ENCODE measurements at places on chromosomes 1 and 21.

- DNase-seq = no peak
These were observed 259.2 kb downstream of the ADGRL2 start for GRCh38 chr1:82059959-82060358.

- DNase-seq = no peak
These were observed 30.6 kb upstream of the JUN start for GRCh38 chr1:58814251-58815068.

DNA sequence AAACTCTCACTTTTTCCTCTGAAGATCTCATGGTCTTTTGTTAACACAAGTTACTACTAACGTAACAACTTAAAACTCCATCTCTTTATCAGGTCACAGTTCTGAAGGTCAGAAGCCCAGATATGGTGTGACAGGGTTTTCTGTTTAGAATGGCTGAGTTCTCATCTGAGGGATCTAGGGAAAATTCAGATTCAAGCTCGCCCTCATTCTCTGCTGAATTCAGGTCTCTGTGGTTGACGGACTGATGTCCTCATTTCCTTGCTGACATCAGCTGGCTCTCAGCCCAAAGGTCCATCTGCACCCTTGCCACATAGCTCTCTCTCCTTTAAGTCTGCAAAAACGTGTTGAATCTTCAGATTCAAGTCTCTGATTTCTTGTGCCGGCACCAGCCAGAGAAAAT lies 6.1 kb upstream of the NTPCR start:
- DNase-seq = no peak

DNA sequence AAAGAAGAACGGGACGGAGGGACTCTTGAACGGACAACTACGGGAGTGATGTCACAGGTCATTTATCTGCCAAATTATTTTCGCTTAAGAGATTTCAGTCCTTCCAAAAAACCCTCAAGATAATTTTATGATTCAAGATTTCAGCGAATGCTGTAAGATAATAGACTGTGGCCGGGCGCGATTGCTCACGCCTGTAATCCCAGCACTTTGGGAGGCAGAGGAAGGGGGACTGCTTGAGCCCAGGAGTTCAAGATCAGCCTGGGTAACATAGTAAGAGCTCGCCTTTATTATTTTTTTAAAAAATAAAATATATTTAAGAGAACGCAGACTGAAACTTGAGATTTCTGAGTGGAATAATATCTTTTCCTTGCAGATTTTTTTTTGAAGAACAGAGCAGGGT lies 609 bp downstream of the RWDD2B start:
- DNase-seq = no peak

DNA sequence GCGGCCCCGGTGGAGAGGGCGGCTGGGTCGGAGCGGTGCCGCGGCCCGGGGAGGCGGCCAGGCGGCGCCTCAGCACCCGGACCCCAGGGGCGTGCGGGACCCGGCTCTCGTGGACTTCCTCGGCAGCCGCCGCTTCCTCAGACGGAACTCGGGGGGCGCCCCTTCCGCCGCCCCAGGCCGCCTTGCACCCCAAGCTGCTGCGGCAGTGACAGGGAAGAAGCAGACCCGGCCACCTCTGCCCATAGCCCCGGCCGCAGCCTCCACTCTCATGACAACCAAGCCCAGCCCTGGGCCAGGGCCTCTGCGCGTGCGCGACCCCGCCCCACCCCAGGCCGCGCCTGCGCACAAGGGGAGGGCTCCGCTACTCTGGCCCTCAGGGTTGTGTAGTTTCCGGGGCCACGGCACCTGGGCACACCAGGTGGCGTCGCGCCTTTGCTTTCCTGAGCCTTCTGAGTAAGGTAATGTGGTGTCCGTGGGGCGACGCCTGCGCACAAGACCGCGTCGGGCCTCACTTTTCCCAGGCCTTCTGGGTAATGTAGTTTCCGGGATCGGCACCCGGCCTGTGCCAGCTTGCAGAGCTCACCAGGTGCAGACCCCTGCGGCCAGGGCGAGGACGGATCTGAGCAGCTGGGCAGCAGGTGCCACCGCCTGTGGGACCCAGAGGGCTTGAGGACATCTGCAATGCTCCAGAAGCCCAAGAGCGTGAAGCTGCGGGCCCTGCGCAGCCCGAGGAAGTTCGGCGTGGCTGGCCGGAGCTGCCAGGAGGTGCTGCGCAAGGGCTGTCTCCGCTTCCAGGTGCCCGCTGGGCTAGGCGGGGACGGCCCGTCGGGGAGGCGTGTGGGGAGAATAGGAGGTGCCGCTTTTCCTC lies at the start of the genes CEP104 and DFFB:
TSS of gene CEP104 (minus strand) at position 289 of the 868 bp plus-strand sequence. CDS start 4,804 bp downstream, outside the sequence.
TSS of gene DFFB (plus strand) at position 554 of the 868 bp plus-strand sequence. CDS start at position 682, 128 bp downstream.
- DNase-seq = peak; percentile 98

Measured in 8988T (cell line).